ENCODE measurements at places on chromosomes 5 and 9. TPM values are rescaled to one million over a fixed set of nuclear protein-coding genes. Genes with fewer than 3 reads are reported as not detected.

The FOXD4L4 gene
- not detected for total RNA-seq

The TMEM252 gene
- total RNA-seq: not detected

The SPATA6L gene
- total RNA-seq: 5.7 TPM

The LHX6 gene
- total RNA-seq: not detected

The ADAMTS2 gene
- not detected for total RNA-seq

The CCNO gene
- not detected for total RNA-seq

GRCh38 chr5:36657563-36657995 lies 51.2 kb downstream of the SLC1A3 start:
- DNase-seq: no peak

DNA sequence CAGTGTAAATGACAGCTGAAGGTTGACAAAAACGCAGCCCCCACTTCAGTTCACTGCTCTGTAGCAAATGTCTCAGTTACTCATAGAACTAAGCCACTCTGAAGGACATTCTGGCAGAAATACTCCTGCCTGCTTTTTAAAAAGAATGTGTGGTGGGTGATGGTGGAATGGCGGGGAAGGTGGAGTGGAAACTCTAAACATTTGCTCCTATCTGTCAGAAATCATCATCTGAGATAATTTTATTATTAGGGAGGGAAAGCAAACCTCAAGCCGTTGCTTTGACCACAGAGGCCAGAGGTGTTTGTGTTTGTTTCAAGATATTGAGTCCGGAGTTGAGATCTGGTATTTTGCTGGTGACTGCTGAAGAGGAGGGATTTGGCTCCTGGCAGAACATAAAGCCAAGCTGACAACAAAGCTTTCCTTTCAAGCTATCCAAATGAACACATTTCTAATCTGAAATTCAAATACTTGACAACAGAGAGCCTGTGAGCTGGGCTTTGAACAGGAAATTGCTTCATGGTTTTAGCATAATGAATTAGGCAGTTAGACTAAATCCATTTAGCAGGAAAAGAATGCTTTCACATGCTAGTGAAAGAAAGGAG lies 362.7 kb downstream of the CSNK1G3 start:
- no peak for DNase-seq

- DNase-seq: no peak
These were observed 6.2 kb upstream of the GMCL2 start for GRCh38 chr5:178193251-178193809.

GRCh38 chr5:6472792-6473191 lies 24.1 kb downstream of the UBE2QL1 start:
- no peak for DNase-seq

- no peak for DNase-seq
These were observed 6.6 kb downstream of the AK1 start for GRCh38 chr9:127870887-127871286.

GRCh38 chr9:80605129-80605528 lies 1033.4 kb downstream of the TLE4 start:
- DNase-seq: no peak

DNA sequence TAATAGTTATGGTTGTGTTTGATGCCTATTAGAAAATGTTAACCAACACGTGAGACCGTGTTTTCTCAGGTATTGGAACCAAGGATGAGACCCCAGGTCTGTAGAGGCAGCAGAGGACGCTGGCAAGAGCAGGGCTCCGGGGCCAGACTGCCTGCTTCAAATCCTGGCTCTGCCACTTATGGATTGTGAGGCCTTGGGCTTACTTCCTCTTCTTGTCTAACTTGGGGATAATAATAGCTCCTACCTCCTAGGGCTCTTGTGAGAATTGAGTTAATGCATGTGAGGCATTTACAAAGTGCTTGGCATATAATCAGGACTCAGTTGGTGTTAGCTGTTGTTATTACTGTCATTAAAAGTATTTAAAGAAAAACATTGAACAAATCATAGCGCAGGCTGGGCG lies 85.5 kb upstream of the PITX1 start:
- DNase-seq: no peak

DNA sequence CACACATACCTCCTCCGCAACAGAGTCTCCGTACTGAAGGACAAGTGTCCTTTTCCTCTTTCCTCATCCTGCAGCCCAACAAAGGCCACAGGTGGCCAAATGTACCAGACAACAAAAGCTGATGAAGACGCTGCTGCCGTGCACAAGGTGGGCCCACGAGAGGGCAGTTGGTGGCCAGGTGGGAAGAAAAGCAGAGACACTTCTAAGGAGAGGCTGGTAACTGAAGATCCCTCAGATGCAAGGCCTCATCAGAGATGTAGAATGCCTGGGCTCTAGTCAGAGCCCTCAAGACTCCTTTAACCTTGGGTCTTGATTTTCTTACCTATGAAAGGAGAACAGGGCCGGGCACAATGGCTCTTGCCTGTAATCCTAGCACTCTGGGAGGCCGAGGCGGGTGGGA lies 75.7 kb downstream of the NRG2 start:
- no peak for DNase-seq

DNA sequence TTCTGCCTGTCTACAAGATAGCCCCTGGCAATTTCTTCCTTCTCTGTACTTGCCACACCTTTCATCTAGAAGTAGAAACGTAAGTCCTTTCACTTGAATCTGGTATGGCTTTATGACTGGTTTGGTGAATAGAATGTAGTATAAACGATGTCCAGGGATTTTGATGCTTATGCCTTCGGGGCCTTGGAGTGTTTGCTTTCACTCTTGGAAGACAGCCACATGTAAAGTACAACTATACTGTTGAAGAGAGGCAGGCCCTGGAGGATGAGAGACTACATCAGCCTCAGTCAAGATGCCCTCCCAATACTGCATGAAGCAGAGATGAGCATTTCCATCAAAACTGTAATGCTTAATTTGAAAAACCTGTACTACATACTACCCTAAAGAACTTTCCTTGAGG lies 553.8 kb upstream of the C9orf72 start:
- DNase-seq: no peak

- DNase-seq: no peak
These were observed 200.0 kb upstream of the IER5L start for GRCh38 chr9:129377931-129378661.

- DNase-seq: no peak
These were observed 91.5 kb downstream of the ADAMTS6 start for GRCh38 chr5:65390208-65390607.

- DNase-seq: peak; percentile 37
These were observed 16.6 kb upstream of the HEMGN start for GRCh38 chr9:97954550-97954989.

GRCh38 chr9:34169125-34169524 lies 9.7 kb upstream of the UBAP1 start:
- DNase-seq: no peak

DNA sequence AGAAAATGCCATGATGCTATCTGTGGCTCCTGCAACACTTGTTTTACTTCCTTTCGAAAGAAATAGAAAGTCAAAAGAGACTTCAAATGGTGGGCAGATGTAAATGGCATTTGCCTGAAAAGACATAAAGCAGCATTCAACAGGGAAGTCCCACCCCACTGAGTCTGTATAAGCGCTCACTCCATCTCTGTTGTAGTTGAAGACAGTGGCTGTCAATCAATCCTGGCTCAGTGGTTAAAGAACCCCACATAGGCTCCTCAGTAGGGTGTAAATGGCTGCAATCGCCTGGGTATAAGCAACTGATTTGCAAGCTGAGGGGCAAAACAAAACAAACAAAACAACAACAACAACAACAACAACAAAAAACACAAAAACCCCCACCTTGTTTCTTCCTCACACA lies 158.7 kb downstream of the EFNA5 start:
- no peak for DNase-seq

GRCh38 chr9:133991964-133992779 lies at the start of gene VAV2:
Gene VAV2, minus strand, starts transcription at chr9:133992324. Its CDS starts 46 bp downstream, at chr9:133992278.
- no peak for DNase-seq

DNA sequence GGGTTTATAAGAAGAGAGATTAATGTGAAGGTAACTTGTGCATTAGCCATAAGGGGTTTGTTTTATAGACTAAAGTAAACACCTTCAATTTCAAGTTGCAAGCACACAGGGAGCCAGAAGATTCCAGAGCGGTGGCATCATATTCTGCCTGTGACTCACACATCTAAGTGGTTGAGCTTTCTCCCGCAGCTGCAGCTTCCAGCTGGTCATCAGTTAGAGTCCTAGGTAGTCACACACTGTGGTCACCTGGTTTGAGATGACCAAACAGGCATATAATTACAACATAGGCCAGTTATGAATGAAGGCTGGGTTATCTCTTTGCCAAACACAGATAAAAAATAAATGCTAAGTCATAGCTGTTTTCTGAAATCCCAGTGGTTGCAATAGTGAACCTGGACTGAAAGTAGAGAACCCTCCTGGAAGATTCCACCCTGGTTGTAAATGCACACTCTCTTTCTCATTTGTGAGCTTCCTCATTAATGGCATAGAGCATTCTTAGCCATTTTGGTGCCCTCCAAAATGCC lies 171.3 kb downstream of the GDNF start:
- DNase-seq: no peak

- no peak for DNase-seq
These were observed 67.8 kb upstream of the KLF4 start for GRCh38 chr9:107557236-107557990.

- DNase-seq: no peak
These were observed 3.8 kb downstream of the CAVIN4 start for GRCh38 chr9:100581661-100582060.

DNA sequence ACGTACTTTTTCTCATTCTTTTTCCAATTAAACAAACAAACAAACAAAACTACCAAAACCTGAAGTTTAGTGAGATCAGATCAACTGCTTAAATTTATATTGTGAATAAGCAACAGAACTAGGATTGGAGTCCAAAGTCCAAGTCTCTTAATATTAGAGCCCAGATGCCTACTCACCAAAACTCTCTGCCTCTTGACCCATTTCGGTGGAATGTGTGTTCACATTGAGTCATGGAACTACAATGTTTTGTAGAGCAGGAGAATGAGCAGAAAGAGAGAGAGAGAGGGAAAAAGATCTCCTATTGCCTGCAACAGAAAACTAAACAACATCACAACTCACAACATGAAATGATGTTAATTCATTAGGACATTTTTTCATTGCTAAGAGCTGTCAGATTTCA lies 751.1 kb downstream of the TLR4 start:
- no peak for DNase-seq

DNA sequence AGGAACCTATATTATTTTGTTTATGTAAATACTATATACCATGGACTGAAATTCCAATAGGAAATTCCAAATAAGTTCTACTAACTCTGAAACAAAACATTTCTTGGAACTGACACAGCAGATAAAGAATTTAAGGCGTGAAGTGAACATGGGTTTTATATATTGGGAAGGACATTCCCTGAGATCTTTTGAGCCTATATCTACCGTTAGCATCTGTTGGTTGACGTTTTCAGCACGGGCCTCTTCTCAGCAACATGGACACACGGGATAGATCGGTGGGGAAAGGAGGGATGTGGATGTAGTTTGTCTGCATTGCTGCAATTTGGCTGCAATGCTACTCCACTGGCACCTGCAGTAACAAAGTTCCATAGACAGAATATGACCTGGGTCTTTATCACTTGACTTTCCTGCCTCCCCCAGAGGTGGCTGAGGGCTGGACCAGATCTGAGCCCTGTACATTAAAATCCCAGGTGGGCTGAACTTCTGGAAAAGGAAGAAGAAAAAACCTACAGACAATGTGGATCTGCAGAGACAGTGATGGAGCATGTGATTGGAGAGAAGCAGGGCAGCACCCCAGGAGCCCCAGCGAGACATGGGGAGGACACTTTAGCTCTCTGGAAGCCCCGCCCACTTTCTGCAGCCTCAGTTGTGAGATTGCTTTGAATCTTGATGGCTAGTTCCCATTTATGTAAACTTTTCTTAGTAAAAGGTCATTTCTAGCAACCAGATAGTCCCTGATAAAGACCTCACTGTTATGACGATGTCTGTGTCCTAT lies 91.2 kb upstream of the CPEB4 start:
- no peak for DNase-seq

DNA sequence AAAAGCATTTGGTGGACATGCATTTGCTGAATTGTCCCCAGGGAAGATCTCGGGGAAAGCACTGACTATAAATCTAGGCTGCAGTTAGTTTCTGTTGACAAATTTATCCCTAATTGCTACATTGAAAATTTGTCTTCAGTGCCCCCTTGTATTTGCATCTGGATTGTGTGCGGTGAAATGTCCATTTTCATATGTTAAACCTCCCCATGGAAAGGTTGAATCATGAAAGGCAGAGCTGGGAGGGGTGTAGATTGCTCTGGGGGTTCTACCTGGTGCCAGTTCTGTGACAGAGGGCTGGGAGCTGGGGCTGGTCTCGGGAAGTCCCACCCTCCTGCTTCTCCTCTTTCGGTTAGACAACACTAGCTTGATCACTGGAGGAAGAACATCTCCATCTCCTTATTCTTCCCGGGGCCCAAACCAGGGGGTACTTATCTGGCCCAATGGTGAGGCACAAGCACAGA lies 101.9 kb downstream of the GADD45G start:
- DNase-seq: no peak

GRCh38 chr5:91486638-91487037 lies 103.5 kb upstream of the ARRDC3 start:
- DNase-seq: no peak

DNA sequence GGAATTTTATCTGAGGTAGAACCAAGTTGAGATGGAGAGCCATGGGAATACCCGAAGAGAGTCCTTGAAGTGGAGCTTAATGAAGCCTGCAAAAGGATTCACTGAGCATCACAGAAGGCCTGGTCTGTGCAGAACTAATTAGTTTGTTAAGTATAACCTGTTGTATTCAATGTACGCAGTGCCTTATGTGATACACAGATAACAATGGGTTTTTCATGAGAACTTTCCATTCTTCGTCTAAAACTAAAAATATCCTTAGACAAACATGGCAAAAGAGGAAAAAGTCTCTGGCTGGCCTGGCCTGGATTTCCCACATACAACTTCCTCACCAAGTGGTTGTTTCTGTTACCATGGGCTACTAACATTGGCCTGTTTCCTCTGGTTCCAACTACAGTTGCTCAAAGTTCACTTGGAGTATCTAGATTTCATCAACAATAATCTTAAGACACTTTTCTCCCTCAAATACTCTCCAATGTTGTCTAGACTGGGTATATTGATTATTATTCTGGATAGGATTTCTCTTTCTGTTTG lies 237.6 kb upstream of the ZNF462 start:
- no peak for DNase-seq

GRCh38 chr9:76166526-76166925 lies 227.7 kb downstream of the RFK start:
- no peak for DNase-seq

DNA sequence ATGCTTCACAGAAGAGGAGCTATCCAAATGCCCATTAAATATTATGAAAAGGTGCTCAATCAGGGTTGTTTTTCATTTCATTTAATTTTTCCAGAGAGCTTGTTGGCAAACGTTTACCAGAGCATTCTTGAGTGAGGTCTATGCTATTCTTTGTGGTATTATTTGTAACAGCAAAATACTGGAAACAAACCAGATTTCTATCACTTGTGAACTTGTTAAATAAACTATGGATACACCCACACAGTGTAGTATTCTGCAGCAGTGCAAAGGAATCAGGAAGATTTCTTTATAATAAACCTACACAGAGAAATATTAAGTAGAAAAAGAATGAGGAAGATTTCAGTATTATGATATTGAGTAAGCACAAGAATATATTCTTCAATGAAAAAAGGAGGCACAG lies 15.0 kb upstream of the SLC1A1 start:
- no peak for DNase-seq

GRCh38 chr5:72692231-72692637 lies 124.2 kb upstream of the TNPO1 start:
- no peak for DNase-seq
